Anterior cingulate cortex (tissue), 58 donors: ENCODE measurements at places on chromosomes 16 and 17.

DNA sequence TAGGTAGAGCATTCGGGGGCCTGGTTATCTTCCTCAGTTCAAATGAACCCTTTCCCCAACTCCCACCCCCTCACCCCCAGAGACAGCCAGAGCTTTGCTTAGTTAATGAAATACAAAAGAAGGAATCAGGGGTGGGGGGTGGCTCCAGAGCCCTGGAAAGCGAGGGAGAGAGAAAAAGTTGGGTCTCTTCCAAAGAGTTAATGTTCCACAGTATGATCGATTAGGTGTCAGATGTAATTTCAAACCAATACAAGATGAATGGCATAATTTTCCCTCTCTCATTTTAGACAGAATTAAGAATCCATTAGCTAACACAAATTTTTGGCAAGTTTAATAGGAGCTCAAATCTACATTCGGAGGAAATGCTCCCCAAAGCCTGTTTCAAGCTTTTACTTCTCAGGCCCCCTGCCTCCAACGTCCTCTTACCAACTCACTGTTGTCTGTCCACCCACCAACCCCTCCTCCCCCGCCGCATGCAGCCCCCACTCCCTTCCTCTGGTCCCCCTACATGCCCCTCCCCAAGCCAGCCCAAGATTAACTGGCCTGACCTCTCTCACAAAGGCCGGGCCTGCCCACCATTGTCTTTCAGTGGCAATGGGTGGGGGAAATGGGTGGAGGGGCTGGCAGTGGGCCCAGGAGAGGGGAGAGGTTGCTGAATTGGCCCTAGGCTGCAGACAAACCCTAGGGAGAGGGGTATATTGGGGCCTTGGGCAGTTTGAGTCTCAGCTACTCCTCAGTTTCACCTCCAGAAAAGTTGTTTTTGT, 28.2 kb downstream of the NEUROD2 start:
- DNase-seq, result no peak

GRCh38 chr16:86734543-86735460, 156.5 kb downstream of the FOXL1 start:
- DNase-seq, result no peak

DNA sequence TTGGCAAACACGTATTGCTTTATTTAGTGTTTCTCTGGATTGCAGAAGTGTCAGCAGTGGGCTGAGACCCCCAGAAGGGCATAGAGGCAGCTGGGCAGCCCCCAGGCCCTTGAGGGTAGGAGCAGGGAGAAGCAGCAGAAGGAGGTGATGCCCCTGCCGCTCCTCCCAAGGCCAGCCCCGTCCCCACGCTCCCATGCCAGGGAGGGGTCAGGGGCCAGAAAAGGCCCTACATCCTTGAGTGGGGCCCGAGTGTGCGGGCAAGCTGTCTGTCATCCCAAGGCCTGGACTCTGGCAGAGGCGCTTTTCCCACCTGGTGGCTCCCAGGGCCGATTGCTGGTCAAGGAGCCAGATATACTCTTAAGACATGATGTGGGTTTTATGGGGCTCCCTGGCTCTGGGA, 8.2 kb upstream of the CRK start:
- DNase-seq, result no peak

DNA sequence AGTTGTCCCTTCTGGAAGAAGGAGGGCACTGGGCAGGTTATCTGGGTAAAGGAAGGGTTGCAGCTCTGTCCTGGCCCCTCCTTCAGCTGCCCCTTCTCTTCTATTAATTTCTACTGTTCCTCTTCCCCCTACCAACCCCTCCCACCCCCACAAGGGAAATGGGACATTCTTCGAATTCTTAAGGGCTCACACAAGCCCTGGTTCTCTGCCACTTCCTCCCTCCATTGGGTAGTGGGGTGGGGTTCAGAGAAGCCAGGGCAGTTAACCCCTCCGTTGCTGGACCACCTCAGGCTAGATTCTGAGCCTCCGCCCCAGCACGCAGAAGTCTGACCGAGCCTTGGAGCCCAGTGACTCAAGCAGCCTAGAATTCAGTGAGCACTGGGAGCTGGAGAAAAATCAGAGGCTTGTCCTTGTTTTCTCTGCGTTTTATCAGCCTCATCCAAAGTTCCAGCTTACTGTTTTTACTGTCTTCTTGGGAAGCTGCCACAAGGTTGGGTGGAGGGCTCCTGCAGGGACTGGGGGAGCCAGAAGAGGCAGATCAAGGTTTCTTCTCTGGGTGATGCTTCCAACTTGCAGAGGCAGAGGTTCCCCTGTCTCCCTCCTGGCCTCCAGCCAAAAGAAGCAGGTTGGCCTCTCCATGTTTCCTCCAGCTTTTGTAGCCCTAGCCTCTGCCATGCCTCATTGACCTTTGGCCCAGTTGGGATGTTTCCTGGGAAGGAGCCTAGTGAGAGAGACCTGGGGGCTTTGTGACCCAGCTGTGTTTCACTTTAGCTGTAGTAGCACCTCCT, 10.2 kb downstream of the LASP1 start:
- no peak for DNase-seq

DNA sequence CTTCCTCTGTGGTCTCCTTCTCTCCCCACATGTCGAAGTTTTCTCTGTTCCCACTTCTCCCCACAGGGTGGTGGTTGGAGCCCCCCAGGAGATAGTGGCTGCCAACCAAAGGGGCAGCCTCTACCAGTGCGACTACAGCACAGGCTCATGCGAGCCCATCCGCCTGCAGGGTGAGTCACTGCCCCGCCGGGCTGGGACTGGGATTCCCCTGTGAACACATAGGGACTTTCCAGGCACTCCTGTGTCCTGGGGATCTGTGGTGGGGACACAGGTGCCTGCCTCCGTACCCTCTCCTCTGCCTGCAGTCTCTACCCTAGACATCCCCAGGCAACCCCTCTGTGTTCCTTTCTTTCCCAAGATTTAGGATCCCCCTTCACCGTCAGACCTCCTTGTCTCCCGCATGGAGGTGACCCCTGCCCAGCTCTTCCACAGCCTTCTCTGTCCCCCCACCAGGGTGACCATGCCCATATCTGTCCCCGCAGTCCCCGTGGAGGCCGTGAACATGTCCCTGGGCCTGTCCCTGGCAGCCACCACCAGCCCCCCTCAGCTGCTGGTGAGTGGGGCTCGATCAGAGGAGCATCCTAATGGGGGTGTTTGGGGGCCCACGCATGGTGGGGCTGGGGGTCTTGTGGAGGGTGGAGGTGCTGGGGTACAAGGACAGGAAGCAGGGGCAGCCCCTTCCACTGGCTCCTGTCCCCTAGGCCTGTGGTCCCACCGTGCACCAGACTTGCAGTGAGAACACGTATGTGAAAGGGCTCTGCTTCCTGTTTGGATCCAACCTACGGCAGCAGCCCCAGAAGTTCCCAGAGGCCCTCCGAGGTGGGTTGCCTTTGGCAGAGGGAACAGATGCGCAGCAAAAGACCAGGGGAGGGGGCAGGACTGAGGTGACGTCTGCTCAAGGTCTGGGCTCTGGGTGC, 5.8 kb downstream of the ITGAM start:
- no peak for DNase-seq

DNA sequence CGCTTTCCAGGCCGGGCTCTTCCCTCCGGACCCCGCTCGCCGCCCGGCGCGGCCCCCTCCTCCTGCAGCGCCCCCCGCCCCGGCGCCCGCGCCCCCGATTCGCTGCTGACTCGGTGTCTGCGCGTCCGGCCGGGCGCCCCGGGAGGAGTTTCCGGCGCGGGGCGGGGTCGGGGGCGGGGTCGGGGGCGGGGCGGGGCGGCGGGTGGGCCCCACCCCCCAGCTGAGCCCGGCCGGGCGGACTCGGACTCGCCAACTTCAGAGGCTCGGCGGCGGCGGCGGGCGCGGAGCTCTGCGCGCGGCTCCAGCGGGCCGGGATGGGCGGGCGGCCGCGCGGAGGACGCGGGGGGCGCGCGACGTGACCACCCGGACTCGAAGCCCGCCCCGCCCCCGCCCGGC, at the start of gene METRNL:
Gene METRNL (plus strand): TSS at position 258 of the 396 bp plus-strand sequence. CDS start 207 bp downstream, outside the sequence.
- no peak for DNase-seq

DNA sequence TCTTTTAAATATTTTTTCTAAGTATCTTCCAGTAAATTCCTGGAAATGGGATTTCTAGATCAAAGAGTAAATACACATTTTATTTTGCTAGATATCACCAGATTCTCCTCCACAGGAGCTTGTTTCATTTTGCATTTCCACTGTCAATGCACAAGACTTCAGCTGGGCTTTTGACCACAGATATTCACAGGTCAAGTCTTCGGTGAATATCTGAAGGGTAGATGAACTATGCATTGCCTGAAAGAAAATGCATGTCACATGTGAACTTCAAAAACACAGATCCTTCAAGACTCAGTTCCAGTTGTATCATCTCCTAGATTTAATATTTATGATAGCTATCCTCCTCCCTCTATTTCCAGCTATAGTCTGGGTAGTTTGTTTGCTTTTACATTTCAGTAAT, 963.6 kb upstream of the GOT2 start:
- no peak for DNase-seq

GRCh38 chr17:53627511-53627910, 195.2 kb upstream of the KIF2B start:
- DNase-seq, result no peak

GRCh38 chr16:54080524-54081008, 206.0 kb downstream of the IRX3 start:
- DNase-seq, result no peak

DNA sequence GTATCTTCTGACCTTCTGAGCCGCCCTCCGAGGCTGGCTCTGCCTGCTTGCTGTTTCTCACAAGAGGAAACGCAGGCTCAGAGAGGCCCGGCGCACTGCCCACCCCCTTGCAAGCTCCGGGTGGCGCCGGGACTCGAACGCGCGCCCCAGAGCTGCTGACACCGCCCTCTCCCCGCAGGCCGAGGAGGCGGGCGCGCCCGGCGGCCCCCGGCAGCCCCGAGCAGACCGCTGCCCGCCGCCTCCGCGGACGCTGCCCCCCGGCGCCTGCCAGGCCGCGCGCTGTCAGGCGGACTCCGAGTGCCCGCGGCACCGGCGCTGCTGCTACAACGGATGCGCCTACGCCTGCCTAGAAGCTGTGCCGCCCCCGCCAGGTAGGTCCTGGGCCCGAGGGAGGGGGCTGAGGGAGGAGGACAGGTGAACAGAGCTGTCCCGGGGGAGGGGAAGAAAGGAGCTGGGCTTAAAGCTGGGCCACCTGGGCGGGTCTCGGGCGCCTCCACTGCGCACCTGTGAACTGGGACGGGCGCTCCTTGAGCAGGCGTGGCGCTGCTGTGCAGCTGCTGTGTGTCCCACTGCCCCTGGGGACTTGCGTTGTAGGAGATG, 18.2 kb downstream of the WFDC1 start:
- no peak for DNase-seq

DNA sequence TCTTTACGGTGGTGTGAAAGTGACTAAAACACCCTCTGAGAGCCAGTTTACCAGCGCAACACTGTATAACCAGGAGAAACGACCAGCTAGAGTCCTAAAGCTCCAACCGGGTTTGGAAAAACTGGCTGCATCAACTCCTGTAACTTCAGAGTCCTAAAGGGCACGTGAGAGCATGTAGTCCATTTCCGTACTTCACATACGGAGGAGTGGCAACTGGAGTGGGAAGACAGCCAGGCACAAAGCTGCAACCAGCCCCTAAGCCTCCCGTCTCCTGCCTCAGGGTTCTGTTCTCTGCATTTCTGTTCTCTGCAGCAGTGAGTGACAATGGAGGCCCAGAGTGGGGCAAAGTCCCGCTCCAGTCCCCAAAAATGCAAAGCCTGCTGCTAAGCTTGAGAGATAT, 19.2 kb downstream of the TEKT1 start:
- no peak for DNase-seq

- DNase-seq, result no peak
Observed at GRCh38 chr16:57562669-57563486, 20.4 kb downstream of the ADGRG5 start.

- DNase-seq, result no peak
Observed at GRCh38 chr16:67186550-67186950, 2.8 kb upstream of the MATCAP1 start.

GRCh38 chr17:19771971-19772630, 24.0 kb upstream of the ALDH3A1 start:
- DNase-seq, result no peak

DNA sequence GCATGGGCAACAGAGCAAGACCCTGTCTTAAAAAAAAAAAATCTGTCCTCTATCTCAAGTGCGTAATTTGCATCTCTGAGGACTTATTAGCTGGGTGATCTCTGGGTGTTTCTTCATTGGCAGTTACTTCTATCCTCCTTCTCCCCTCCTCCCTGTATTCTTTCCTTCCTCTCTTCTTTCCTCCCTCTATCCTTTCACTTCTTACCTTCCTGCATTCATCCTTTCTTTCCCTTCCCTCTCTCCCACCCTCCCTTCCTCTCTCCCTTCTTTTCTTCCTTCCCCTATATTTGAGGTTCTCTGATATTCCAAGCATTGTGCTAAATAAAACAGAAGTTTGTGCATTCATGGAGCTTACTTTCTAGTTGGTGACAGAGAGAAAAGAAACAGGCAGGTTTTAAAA, 10.7 kb downstream of the MFSD11 start:
- no peak for DNase-seq

DNA sequence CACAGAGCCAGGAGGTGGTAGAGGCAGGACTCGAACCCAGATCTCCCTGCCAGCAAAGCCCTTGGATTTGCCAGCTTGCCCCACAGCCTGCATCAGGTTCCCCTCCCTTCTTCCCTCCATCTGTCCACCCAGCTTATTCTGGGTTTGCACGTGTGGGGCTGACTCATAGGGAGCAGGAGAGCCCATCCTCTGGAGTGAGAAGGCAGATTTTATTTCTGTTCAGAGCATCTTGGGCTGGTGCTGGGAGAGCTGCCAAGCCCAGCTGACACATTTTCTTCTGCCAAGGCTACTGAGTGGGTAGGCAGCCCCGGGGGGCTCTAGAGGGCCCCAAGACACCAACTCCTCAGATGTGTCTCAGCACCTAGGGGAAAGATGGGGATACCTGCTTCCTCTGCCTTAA, 106.3 kb upstream of the CRHR1 start:
- DNase-seq, result peak; percentile 2

- no peak for DNase-seq
Observed at GRCh38 chr17:51263006-51263405, 2.7 kb downstream of the UTP18 start.

GRCh38 chr16:625117-625976, 5.4 kb upstream of the WFIKKN1 start:
- DNase-seq, result no peak

DNA sequence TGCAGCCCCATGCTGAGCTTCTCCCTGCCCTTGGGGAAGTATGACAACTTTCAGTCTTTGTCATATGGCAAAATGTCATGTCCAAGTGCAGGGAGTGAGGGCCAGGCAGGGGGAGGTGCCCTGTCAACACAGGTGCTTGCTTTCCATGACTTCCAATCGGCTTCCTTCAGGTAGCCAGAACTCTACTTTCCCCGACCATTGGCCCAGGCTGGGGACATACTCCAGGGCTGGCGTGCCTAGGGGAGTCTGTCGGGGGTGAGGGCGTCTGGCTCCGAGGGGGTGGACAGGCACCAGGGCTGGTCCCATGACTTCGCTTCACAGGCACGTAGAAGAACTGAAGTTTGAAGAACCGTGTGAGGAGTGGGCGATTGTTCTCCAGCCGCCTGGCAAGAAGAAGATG, 19.8 kb upstream of the PIK3R6 start:
- DNase-seq, result no peak

DNA sequence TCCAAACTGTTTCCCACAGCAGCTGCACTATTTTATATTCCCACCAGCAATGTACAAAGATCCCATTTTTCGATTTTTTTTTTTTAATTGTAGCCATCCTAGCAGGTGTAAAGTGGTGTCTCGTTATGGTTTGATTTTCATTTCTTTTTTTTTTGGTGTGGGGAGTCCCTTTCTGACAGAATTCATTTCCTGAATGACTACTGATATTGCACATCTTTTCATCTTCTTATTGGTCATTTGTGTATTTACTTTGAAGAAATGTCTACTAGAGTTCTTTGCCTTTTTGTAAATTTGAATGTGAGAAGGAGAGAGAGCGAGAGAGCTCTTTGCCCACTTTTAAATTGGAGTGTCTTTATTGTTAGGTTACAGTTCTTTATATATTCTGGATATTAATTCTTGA, 14.0 kb downstream of the CYB5B start:
- DNase-seq, result no peak
